Neural crest cell (in vitro differentiated cells): ENCODE measurements at places on chromosomes 12 and 14. TPM values are rescaled to one million over a fixed set of nuclear protein-coding genes. Genes with fewer than 3 reads are reported as not detected.

PLCZ1 gene
- total RNA-seq: not detected in 2 replicates

DNA sequence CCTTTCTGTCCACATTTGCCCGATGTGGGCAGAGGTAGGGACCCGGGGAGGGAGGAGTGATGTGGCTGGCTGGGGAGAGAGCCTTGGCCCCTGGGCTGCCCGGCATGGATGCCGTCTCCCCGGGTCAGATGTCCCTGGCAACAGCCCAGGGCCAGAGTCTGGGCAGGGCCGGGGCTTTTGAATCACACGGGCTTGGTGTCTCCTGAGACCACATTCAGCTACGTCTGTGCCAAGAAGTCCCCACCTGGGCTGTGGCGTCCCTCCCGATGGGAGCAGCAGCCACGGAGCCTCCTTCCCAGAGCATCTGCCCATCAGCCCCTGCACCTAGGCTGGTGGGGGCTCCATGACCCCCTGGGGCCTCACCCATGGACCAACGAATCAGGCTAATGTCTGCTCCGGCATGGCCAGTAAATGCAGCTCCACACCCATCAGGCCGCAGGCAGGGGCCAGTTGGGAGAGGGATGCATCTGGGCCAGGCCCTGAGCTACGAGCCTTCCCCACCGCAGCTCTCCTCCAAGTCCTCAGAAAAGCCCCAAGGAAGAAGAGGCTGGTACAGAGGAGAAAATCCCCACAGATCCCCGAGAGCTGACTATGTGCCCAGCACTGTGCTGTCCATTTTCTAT, 109.4 kb downstream of the RFLNA start:
- DNase-seq: no peak

- DNase-seq: no peak
Observed at GRCh38 chr12:59268295-59268809, 327.5 kb upstream of the SLC16A7 start.

DNA sequence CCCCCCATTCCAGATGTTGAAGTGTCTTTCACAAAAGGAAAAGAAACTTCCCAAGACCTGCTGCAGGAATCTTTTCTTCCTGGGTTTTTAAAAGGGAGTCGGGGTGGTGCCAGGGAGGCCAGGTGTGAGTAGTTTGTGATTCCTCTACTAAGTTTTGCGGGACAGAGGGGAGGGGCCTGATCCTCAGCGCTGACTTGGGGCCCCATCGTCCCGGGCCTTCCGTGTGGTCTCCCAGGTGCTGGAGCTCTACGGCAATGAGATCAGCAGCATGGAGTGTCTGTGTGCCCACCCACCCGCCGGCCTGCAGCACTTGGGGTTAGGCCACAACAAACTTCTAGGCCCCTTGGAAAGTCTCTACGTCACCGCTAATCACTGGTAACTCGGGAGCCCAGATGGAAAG, 4.5 kb downstream of the LRRC43 start:
- DNase-seq: no peak

OR4K14 gene
- total RNA-seq: not detected in 2 replicates

KLRC2 gene
- total RNA-seq: not detected in 2 replicates

DNA sequence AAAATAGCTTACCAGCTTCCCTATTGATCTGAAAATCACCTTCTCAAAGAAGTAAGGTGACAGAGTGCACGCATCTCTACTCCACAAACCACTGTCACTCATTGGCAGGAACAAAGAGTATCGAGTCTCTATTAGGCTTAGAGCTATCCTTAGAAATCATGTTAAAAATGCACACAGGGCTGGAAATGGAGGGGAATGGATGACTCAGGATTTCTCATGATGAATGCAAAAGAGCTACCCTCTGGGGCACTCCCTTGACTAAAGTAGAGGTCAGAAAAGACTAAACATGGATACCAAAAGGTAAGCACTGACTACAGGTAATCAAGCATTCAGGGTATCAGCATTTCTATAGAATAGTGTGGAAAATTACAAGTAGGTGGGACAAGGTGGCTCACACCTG, 96.1 kb upstream of the ANO4 start:
- no peak for DNase-seq

GRCh38 chr12:122042910-122043309, 21.2 kb downstream of the BCL7A start:
- no peak for DNase-seq

DNA sequence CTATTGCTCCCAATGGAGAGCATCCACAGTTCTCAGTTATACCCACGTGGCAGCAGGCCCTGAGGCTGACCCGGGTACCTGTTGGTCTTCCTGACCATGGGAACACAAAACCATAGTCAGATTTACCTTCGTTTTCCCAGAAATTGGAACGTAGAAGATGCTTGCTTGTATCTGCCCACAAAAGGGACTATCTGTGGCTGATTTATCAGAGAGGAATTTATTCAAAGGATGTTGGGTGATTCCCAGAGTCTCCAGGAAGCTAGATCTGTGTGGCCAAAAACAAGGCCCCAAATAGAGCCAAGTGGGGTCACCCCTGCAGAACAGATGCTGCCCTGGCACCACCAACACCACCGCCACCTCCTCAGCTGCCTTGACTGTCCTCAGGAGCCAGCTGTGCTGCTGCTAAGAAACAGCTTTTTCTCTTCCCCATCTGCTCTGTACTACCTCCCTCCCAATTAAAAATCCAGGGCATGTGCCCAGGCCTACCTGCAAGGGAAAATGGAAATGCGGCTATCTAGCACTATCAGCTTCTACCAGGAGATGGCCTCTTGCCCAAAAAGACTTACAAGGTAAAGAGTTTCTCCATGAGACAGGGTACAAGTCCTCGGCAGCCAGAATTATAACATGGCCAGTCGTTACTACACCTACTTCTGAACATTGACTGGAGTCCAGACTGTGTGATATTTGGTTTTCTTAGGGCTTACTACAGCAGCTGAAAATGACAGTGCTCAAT, 128.6 kb upstream of the PLEKHG7 start:
- DNase-seq: no peak

DNA sequence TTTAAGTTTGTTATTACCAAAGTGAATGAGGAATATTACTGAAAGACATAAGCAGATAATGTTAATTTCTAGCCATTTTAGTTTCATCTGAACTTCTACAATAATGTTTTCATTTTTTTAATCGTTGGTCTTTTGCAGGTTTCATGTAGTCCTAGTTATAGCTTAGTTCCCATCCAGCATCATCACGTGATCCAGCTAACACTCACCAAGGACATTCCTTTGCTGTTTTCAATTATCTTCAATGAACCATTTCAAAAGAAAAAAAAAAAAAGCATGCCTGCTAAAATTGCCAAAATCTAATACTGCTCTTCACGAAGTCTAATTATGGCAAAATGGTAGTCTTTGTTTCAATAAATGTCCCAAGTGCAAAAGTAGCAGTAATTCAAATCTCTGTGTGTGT, 187.7 kb upstream of the ATXN7L3B start:
- DNase-seq: no peak

DNA sequence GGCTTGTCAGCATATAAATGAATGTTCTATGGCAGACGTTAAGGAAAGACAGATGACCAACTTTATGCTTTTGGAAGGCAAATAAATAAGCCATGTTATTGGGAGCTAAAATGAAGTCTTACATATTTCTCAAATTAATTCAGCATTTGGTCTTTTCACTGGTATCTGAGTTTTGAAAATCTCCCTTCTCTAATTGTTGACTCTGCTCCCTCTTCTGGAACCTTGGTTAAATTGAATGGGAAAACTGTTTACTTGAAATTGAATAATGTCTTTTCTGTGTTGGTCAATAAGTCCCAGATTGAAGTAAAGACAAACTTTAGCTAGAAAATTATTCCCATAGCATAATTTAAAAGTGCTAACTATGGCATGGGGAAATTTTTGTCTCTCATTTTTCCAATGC, 38.7 kb downstream of the LGR5 start:
- DNase-seq: no peak

C3AR1 gene
- total RNA-seq: not detected in 2 replicates

DNA sequence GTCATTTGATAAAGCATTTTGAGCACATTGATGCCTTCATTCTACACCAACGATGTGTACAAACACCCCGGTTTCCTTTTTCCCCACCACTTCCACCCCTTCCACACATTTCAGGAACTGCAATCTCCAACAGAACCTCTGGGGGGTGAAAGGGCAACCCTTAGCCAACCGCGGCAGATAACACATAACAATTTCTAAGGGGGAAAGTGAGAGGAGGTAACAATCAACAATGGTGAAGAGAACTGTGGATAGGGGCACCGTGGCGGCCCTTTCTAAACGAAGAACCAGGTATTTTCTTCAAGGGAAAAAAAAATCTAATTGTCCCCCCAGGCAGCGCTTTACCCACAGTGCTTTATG, 1.1 kb downstream of the KITLG start:
- peak; percentile 19 for DNase-seq

DNA sequence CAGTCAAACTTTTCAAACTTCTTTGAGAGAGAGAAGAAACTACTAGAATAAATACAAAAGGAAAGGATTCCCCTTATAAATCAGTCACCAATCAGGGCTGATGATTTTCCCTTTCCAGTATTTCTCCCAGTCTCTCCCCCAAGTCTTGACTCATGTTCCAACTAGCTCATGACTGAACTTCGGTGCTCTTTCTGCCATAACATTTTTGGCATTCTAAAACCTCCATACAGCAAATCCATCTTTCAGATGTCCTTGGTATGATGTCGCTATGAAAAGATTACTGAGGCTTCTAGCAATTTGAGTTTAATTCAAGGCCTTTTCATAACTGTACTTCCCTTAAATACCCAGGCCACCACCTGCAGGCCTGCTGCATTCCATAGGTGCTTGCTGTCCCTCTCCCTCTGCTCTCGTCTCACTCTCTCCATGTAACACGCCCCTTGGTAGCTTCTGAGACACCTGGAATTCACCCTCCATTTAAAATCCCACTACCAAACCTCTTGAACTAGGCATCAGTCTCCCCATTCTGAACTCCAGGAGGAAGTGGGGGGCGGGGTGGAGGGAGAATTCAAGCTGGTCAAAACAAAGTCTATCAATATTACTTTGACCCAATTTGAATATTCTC, 2.4 kb downstream of the PRKD1 start:
- no peak for DNase-seq

GRCh38 chr12:128825835-128826234, 2.1 kb upstream of the SLC15A4 start:
- DNase-seq: no peak

NTS gene
- 0.25 and 0.40 TPM in 2 replicates for total RNA-seq

DNA sequence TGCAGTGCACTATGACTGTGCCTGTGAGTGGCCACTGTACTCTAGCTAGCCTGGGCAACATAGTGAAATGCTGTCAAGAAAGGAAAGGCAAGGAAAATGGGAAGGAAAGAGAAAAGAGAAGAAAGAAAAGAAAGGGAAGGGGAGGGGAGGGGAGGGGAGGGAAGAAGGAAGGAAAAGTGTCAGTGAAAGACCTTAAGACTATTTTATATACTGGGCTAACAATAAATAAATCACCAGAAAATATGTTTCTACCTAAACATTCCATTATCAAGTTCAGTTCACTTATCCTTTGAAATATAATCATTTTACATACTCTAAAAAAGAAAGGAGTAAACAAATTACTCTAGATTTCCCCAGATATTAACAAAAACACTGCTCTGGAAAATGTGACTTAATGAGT, 22.1 kb downstream of the COCH start:
- no peak for DNase-seq

GRCh38 chr14:67833403-67833802, 13.8 kb downstream of the RAD51B start:
- no peak for DNase-seq

SLC15A5 gene
- total RNA-seq: not detected in 2 replicates

DNA sequence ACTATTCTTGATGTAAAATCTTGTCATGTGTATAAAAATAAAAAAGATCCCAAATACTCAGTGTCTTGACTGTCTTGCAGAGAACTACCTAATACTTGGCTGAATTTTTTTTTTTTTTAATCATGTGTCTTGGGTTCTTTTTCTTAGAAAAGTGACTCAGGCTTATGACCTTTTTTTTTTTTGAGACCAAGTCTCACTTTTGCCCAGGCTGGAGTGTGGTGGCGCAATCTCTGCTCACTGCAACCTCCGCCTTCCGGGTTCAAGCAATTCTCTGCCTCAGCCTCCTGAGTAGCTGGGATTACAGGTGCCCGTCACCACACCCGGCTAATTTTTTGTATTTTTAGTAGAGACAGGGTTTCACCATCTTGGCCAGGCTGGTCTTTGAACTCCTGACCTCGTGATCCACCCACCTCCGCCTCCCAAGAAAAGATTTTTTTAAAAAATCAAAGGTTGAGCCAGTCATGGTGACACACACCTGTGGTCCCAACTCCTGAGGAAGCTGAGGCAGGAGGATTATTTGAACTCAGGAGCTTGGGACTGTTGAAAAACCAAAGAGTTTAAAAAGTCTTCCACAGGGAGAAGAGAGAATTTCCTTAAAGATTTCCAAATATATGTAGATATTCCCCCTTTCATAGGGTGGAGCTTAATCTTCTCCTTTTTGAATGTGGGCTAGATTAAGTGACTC, 17.7 kb upstream of the TDG start:
- DNase-seq: no peak

- DNase-seq: no peak
Observed at GRCh38 chr14:95293449-95293848, 26.3 kb downstream of the CLMN start.

DNA sequence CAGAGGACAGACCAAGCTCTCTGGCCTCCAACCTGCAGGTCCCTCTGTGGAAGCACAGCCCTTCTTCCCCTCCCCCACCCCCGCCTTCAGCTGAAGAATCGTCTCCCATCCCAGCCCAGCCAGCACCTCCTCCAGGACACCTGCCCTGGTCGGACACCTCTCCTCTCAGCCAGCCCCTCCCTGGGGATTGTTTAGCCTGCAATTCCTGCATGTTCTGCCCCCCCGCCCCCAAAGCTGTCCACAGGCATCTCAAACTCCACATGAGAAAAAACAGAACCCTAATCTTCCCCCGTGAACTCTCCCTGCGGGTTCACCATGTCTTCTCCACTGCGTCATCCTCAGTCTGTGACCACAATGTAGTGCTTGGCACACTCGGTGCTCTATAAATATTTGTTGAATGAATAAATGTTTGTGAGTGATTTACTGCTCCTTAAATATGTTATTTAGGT, 24.1 kb downstream of the PRIMA1 start:
- no peak for DNase-seq

DNA sequence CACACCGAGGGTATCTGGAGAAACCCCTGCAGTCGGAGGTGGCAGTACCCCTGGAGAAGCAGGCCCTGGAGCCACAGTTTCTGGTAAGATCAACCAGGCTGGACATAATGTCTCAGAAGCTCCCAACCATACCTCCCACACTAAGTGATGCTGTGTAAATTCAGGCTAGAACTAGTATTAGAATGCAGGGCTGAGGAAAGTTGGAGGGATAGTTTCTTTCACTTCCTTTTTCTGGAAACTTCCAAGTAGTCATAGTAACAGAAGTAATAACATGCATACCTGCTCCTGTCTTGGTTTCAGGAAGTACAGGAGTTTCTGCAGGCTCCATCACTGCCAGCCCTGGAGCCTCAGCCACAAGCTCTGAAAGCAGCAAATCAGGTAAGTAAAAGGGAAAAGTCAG, 228.1 kb upstream of the CNTN1 start:
- no peak for DNase-seq

SDR9C7 gene
- total RNA-seq: not detected in 2 replicates

NRXN3 gene
- total RNA-seq: 2.5 TPM in 2 replicates

SLC17A8 gene
- not detected in 2 replicates for total RNA-seq

- no peak for DNase-seq
Observed at GRCh38 chr12:67921286-67921685, 68.0 kb upstream of the IFNG-AS1 start.

- no peak for DNase-seq
Observed at GRCh38 chr14:45359746-45360145, 106.7 kb upstream of the MIS18BP1 start.

TAS2R9 gene
- total RNA-seq: 0.39 TPM in 1 of 2 replicates, not detected in the other

GRCh38 chr14:35607380-35607779, 73.4 kb downstream of the INSM2 start:
- DNase-seq: no peak
